ENCODE measurements at places on chromosomes 7 and 10. TPM values are rescaled to one million over a fixed set of nuclear protein-coding genes. Genes with fewer than 3 reads are reported as not detected.
A peak's percentile ranks its signal among the peaks of the same experiment; 100 is the strongest.

GRCh38 chr10:132037676-132037975 lies 28.1 kb upstream of the JAKMIP3 start:
- no peak for DNase-seq

DNA sequence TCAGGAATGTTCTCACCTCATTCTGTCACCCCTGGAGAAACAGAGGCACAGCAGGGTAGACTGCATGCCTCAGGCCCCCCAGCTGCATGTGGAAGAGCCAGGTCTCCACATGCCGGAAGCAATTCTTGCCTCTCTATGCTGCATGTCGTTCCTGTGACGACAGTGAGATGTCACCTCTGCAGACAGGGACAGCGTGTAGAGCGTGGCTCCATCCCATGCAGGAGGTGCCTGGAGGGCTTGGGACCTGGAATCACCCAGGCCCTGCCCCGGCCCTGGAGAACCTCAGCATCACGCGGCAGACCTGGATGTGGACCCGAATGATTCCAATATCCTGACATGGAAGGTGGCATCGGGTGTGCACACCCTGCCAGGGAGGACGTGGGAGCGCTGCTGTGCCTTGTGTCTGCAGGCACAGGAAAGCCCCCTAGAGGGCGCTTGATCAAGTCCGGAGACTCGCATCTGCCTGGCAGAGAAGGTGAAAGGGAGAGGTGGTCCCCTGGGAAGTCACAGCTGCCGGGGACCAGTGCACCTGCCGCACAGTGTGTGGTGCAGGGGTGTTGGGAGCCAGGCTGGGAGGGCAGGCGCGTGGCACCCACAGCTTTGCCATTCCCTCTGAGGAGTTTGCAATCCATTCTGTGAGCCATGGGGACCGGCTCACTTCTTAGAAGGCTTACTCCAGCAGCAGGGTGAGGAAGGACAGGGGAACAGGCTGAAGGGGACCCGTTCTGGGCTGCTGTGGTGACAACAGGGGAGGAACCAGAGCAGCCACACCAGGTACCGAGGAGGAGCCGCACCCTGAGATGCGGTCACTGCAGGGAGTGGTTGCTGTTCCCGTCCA lies 45.3 kb upstream of the EN2 start:
- DNase-seq = peak; percentile 30

- peak; percentile 48 for DNase-seq
Measured at GRCh38 chr10:5744849-5745248, 60.2 kb downstream of the TASOR2 start.

GRCh38 chr10:62924344-62924748 lies 108.2 kb upstream of the EGR2 start:
- DNase-seq = no peak

DNA sequence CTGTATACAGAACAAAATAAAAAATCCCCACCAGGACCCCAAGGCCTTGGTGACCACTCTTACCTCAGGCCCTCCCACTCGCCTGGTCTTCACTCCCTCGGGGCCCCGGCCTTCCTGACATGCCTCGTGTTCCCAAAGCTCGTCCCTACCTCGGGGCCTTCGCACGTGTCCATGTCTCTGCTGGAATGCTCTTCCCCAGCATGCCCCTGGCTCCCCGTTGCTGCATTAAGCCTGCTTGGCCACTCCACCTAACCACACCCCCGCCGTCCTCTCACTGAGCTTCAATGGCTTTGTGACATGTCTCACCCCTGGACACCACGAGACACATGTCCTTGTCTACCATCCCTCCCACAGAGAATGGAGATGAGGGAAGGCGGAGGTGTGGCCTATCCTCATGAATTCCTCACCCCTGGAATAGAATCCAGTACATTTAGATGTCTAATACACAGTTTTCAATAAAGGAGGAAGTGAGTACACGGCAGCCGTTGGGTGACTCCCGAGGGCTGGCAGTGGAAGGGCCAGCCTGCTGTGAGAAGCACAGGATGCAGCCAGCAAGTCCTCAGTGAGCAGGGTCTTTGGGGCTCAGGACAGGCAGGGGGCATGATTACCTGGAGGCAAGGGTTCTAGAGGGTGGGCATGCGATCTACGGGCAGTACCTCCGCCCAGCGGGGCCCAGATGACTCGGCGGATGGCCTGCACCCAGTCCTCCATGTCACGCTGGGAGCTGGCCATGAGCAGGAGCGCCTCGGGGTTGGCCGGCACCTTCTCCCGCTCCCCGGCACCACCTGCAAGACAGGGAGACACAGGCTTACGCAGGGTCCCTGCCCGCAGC lies 125.7 kb downstream of the ARHGAP22 start:
- DNase-seq = no peak

GRCh38 chr7:87475359-87476178 lies at the start of gene ABCB4:
ABCB4 (minus strand) TSS chr7:87475680; CDS start chr7:87475465, 215 bp downstream.
- peak; percentile 15 for DNase-seq

DNA sequence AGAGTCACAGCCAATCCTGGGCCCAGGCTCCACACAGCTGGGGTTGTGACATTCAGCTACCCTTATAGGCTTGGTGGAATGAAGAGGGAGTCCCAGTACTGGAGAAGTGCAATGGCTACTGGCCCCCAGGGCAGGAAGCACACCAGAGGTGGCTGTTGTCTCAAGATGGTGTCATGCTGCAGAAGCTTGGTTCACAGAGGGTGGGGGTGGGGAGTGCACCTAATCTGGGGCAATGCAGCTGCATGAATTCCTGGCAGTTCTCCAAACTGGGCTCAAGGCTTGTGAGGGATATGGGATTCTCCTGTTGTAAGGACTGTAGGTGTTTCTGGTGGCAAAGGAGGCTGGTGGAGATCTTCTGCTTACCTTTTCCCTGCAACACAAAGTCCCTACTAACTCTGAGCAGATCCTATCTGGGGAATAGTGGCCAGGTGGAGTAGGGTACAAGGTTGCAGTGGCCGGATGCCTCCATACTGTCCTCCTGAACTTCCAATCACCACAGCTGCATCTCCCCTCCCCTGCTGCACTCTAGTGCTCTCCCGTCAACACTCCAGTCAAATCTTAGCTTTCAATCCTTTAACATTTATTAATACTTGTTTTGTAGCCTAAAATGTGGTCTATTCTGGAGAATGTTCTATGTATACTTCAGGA lies 27.4 kb upstream of the PLA2G12B start:
- no peak for DNase-seq

- DNase-seq = peak; percentile 75
Measured at GRCh38 chr7:117682681-117683385, 190.4 kb downstream of the CTTNBP2 start.

- DNase-seq = no peak
Measured at GRCh38 chr10:17335065-17335464, 107.0 kb downstream of the VIM start.

DNA sequence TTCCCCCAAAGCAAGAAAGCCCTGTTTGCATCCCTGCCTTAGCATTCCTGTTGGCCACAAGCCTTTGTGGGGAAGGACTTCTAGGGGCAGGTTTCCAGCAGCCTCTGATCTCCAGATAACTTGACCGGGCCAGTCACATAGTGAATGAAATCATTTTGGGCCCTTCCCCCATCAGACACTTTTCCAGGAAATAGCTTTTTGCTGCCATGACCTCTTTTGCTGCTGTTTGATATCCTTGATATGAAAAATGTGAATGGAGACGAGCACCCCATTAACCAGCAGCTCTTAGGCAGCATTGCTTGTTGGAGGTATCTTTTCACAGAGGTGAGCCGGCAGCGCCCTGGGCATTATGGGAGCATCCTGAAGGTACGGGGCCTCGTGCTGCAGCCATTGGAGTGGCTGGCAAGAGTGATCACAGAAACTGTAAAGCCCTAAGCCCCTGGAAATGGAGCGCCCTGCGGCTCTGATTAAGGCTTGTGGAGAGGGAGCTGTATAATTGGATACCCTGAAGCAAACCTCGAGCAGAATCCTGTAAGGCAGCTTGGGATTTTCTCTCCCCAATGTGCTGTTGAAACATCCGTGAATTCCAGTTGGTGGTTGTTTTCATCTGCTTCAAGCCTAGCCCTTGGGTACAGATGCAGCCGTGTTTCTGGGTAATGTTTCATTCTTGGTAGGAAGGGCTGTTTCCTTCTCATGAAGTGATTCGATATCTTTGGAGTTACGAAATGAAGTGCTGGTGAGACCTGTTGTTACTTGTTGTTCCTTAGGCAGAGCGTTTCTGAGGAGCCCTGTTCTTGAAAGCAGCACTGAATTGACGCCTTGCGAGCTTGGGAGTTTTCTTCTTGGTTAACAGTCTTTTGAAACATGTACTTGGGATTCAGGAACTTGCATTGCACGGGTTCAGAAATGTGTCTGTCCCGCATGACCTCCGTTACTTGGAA lies 179.0 kb downstream of the PTEN start:
- no peak for DNase-seq

DNA sequence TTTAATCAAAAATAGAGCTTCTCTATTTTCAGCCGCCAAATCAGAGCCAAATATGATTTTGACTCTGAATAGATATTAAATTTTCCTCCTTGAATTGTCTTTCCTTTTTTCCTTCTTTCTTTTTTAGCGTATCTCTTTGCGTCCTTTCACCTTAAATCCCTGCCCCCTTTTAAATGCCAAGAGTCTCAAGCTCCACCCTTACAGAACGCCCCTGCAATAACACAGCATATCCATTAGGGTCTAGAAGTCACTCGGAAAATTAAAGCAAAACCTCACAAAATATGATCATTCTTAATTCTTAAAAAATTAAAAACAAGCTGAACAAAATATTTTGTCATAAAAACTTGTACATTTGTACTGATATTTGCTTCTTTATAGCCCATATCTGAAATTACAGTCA lies 51.3 kb upstream of the GRM8 start:
- no peak for DNase-seq

DNA sequence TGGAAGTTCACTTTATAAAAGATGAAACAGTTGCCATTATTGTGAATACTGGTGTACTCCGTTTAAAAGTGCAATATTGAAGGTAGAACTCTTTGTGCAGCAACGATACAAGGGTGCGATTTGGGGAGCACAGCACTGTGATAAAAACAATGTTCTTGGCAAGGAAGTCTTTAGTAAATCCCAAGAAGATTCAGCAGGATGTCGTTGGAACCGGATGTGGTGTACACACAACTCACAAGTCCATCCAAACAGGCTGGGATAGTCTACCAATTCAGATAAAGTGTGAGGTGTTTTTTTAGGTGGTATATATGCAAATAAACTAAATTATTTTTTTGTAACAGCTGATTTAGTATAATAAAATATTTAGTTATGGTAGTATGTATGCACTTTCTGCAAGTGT lies 46.7 kb downstream of the ZNF777 start:
- no peak for DNase-seq

- DNase-seq = no peak
Measured at GRCh38 chr7:46389146-46389545, 468.1 kb upstream of the IGFBP3 start.

DNA sequence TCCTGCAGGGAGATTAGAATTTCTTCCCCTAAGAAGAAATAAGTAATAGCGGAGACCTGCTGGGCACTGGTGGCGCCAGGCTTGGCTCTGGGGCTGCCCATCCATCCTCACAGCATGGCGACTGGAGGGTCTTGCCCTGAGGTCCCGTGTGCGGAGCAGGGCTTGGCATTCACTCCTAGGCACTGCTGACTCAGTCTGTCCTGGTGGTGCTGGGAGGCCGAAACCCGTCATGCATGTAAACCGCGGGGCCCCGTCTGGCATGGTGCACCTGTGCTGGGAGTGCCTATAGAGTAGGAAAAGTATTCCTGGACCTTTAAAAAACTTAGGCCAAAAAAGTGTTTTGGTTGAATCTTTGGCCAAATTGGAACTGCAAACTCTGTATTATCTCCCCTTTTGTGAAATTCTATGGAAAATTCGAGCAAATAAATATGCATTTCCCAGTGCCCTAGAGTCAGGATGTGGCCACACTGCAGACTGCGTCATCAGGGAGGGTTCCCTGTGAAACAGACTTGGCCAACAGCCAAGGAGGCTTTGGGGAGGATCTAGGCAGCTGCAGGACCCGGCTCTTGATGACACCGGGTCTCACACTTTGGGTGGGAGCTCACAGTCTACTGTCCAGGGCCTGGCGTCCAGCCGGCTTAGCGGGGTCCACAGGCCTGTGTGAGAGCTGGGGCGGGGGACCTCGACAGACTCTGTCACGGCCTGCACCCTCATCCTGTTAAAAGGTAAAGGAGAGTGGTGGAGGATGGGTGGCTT lies 122.3 kb downstream of the VIPR2 start:
- no peak for DNase-seq

DNA sequence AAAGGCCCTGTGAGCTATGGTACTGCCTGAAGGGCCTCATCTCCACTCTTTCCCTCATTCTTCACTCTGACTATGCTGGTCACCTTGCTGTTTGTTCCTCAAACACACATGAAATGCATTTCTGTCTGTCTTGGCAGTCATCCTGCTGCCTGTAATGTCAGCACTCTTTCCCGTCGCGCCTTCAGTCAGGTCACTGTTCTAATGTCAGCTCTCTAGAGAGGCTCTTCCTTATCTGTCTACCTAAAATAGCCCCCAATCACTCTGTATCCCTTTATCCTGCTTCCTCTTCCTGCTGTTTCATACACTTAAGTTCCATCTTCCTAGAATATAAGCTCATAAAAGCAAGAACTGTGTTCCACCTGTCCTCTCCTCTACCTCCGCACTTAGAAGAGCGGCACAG lies 215.5 kb downstream of the ZNF33B start:
- no peak for DNase-seq

- DNase-seq = no peak
Measured at GRCh38 chr10:13871776-13872175, 285.0 kb downstream of the PRPF18 start.

GRCh38 chr7:47648275-47648925 lies 66.5 kb upstream of the TNS3 start:
- no peak for DNase-seq

DNA sequence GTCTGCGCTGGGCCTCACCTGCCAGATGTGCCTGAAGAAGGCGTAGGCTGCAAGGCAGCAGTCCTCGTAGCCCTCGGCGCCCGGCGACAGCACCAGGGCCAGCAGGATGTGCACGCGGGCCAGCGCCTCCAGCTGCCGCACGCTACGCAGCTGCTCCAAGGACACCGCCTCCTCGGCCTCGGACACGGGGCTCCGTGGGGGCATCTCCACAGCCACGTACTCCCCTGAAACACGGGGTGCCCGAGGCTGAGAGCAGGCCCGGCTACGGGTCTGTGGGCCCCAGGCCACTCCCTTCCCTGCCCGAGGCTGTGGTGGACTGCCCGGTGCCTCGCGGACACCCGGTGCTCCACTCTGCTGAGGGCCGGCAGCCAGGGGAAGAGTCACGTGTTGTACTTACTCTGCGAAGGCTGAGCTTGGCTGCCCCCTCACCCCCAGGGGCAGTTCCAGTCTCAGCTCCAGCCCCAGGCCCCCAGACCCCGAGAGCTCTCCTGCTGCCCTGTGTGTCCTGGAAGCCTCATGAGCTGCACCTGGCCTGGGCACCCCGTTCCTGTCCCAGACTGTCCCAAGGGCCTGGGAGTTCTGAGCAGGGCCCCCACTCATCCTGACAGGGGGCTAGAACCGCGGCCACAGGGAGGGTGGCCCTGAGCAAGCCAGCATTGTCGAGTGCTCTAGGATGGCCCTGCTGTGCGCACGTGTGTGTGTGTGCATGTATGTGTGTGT lies 62.8 kb downstream of the CFAP46 start:
- DNase-seq = no peak

DNA sequence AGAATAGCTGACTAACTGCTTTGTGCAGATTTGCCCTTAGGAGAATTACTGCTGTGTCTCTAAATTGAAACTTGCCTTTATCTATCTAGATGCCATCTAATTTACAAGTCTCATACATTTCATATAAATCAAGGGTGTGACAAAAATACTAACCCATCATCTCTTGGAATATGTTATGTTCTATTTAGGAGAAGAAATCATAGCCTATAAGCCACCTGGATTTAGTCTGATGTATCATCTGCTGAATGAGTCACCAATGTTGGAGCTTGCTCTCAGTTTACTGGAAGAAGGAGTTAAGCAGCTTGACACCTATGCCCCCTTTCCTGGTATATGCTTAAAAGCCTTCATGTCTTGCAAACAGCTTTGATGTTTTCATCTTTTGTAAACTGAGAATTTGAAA lies 43.5 kb downstream of the NUP205 start:
- DNase-seq = no peak

CARD11 gene
- 4.8 TPM for polyA plus RNA-seq

AKR1B15 gene
- 0.22 TPM for polyA plus RNA-seq

KLF14 gene
- polyA plus RNA-seq = 0.18 TPM
